ENCODE measurements at places on chromosomes 7 and 10. TPM values are rescaled to one million over a fixed set of nuclear protein-coding genes. Genes with fewer than 3 reads are reported as not detected.

GRCh38 chr10:37206132-37206531 lies 80.7 kb downstream of the ANKRD30A start:
- no peak for DNase-seq

GRCh38 chr7:66152371-66153191 lies 37.9 kb downstream of the CRCP start:
- no peak for DNase-seq

DNA sequence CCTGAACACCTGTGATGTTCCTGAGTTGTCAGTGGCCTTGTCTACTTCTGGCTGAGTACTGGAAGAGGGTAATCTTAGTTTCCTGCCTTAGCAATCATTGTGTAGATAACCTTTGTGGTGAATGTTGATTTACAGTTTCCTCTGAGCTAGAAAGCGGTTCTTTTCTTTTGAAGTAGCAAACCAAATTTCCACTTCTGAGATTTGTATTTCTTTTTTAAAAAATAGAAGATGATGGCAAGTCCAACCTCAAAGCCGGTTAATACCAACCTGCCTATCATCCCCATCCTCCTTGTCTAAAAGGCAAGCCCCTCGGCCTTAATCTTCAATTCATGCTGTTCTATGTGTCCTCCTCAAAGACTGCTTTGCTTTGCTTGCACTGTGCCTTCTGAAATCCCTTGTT lies 12.5 kb upstream of the PALS2 start:
- DNase-seq, result no peak

The CYP3A5 gene
- total RNA-seq, result 564 TPM

GRCh38 chr7:124390301-124390700 lies 357.4 kb upstream of the TMEM229A start:
- no peak for DNase-seq

GRCh38 chr7:28293527-28293835 lies 112.9 kb upstream of the JAZF1 start:
- no peak for DNase-seq

DNA sequence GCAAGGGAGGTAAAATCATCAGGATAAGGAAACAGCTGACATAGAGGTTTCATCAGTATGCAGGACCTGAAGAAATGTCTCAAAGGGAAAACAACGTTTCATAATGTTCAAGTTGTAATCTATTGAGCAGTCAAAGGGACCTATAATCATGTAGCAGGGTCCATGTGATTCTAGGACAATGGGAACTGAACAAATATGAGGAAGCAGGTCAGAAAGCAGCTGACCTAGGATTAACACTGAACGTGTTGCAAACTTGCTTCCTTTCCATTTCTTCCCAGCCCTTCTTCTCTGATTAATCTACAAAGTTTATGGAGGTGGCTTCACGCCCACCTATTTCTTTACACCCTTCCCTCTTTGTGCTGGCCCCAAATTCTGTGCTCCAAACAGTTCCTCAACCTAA lies 256.9 kb upstream of the AKR1E2 start:
- DNase-seq, result no peak

DNA sequence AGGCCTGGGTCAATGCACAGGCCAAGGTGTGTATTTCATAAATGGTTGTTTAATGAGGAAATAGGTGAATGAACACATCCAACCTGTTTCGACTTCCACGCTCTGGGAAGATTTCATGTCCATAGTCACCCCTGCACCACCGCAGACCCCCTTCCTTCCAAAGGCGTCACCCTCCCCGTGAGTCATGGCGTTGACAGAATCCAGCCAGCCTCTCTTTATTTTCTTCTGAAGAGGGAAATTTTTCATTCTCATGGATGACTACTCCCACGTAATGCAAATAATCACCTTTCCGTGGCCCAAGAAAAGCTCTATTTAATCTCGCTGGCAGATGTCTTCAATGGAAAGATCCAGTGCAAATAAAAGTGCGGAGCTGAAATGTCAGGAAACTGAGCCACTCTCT lies 75.3 kb upstream of the FOXK1 start:
- DNase-seq, result no peak

The ATXN7L1 gene
- total RNA-seq, result 15.5 TPM

DNA sequence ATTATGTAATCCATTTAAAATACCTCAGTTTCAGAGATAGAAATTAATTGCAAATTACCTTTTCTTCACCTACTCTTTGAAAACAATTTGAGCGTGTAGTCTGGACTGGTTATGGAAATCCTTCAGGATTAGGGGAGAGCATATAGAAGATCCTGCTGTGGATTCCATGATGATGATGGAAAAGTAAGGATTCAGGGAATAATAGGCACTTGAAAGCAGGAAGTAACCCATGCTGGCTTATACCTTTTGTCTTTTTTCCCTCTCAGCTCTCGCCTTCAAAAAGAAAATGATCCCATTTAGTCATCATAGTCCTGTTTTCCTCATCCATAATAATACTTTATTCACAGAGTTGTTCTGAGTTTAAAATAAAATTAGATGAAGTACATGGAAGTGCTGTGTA lies 4.4 kb downstream of the HBP1 start:
- DNase-seq, result no peak

The SEPTIN7 gene
- total RNA-seq, result 37.2 TPM

GRCh38 chr7:51141451-51142003 lies 175.1 kb downstream of the COBL start:
- no peak for DNase-seq

GRCh38 chr7:48140001-48140681 lies 31.1 kb upstream of the ABCA13 start:
- DNase-seq, result peak; percentile 81

- DNase-seq, result no peak
These were observed 4.7 kb upstream of the ATP6V0A4 start for GRCh38 chr7:138802706-138803105.

DNA sequence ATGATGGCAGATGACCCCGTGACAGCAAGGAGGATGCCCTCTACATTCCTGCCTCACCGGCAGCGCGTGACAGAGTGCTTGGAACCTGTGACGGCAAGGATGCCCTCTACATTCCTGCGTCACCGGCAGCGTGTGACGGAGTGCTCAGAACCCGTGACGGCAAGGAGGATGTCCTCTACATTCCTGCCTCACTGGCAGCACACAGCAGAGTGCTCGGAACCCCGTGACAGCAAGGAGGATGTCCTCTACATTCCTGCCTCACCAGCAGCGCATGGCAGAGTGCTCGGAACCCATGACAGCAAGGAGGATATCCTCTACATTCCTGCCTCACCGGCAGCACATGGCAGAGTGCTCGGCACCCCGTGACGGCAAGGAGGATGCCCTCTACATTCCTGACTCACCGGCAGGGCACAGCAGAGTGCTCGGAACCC lies 231.0 kb downstream of the DIP2C start:
- peak; percentile 26 for DNase-seq

- no peak for DNase-seq
These were observed 30.0 kb downstream of the SMKR1 start for GRCh38 chr7:129532375-129532774.

GRCh38 chr10:124696446-124697392 lies 47.5 kb downstream of the FAM53B start:
- no peak for DNase-seq

The HEPACAM2 gene
- not detected for total RNA-seq

DNA sequence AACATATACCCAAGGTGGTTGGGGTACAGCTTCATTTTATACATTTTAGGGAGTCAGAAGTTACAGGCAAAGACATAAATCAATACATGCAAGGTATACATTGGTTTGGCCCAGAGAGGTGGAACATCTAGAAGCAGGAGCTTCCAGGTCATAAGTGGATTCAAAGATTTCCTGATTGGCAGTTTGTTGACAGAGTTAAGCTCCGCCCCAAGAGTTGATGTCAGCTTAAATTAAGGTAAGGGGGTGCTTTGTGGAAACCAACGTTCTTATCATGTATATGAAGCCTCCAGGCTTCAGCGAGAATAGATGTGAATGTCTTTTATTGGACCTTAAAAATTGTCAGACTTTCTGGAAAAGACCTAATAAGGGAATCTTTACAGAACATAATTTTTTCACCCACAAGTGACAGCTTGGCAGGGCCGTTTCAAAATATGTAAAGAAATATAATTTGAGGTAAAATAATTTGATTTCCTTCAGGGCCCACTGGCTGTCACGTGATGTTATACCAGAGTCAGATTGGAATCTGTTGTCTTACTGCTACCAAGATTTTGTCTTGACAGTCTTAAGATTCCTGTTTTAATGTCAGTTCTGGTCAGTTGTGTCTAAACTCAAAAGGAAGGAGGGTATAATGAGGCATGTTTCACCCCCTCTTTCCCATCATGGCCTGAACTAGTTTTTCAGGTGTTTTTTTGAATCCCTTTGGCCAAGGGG lies 6.3 kb upstream of the PANK1 start:
- no peak for DNase-seq

GRCh38 chr10:132664407-132664806 lies 121.5 kb downstream of the NKX6-2 start:
- no peak for DNase-seq

DNA sequence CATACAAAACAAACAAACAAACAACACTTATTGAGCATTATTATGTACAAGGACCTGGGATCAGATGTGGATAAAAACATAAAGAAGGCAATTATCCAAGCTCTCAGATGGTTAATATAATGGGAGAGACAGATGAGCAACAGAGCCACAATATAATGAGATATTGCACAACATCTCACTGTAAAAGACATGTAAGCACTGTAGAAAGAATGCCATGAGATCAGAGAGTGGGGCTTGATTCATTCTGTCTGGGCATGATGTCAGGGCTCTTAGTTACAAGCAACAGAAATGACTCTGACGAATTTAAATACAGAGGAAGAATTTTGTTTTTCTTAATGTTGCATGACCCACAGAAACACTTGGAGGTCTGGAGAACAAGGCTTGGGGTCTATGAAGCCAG lies 164.7 kb upstream of the PLXDC2 start:
- DNase-seq, result no peak

- DNase-seq, result no peak
These were observed 123.7 kb downstream of the LCOR start for GRCh38 chr10:96955794-96956193.

DNA sequence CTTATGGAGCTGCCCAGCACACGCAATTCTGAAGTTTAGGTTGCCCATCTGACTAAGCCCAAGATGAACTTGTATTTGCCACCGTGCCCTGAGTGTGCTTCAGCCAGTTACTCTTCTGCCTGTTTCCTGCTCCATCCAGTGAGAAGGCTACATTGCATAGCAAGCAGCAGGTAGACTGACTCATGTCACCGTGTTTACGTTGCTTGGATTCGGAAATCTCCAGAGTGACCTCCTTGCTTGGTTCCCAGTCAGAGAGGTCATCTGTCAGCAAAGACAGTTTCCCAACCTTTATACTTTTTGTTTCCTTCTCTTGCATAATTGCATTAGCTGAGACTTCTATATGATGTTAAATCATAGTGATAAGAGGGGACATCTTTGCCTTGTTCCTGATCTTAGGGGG lies 30.9 kb downstream of the NACAD start:
- DNase-seq, result peak; percentile 14

The NUPR2 gene
- total RNA-seq, result not detected

The GRM3 gene
- not detected for total RNA-seq

DNA sequence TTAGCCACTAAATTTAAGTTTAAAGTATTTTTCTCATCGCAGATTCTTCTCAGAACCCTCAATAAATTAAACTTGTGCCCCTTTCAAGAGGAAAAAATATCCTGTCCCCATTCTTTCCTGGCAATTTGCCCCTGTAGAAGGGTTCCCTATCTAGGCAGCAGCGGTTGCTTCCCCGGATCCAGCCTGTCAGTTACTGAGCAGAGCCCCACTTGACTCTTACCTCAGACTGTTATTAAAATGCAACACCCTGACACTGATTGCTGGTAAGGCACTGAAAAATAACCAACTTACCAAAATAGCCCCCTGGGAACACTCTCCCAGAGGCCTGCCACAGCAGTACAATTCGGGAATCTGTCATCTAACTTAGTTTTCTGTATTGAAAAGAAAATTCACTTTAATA lies 13.9 kb downstream of the LMTK2 start:
- DNase-seq, result no peak

- no peak for DNase-seq
These were observed 96.8 kb downstream of the GLCCI1 start for GRCh38 chr7:8065356-8065813.

- no peak for DNase-seq
These were observed 40.3 kb downstream of the VIPR2 start for GRCh38 chr7:159104188-159104920.

DNA sequence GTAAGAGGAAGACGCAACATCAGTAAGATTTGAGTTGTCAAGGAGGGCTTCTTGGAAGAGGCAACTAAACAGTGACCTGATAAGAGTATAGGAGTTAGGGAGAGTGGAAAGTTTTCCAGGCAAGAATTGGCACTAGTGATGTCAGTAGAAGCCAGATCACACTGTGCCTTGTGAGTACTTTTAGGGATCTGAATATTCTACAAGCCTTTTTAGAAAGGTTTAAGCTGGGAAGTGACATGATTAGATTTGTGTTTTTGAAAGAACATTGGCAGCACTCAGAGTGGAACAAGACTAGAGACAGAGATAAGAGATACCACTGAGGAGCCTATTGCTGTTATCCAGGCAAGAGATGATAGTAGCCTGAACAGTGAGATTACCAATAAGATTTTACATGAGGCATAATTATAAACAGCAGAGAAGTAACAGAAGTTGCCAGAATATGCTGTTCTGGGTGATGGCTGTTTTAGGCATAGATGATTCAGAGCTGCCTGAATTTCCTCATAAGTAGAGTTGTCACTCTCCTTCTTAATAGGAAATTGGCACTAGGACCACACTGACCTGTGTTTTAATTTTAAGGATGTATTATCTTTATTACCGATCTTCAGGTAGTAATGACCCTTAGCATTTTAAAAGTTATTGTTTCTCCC lies 45.6 kb downstream of the NHLRC2 start:
- DNase-seq, result no peak

DNA sequence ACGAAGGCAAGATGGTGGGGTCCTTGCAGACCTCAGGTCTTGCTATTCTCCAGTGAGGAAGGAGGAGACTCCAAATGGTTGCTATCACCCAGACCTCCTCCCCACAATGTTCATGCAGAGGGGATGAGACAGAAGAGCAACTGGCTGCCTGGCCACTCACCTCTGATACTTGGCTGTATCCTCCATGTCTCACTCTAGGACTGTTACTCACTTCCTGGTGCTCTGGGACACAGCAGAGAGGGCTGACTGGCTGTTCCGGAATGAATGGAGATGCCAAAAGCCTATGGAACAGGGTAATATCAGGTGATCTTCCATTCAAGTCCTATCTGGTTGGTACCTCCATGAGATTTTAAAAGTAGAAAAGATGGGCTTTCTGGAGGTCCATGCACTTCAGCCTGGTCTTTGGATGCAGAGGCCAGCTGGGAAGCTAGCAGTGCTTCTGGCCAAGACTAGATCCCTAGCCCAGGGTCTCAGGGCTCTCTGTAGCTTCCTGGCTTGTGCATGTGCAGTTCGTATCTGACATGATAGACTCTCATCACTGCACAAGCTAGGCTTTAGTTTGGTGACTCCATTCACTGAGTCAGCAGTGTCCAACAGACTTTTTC lies 27.0 kb upstream of the ABI1 start:
- no peak for DNase-seq

GRCh38 chr10:34237898-34238455 lies 577.1 kb downstream of the PARD3 start:
- DNase-seq, result no peak

The TMEM176B gene
- 906 TPM for total RNA-seq

The CFAP43 gene
- 0.50 TPM for total RNA-seq

The ANXA8 gene
- 1.7 TPM for total RNA-seq

Measured in left lobe of liver (tissue), 2 donors.